ENCODE measurements at places on chromosomes 2 and 18. TPM values are rescaled to one million over a fixed set of nuclear protein-coding genes. Genes with fewer than 3 reads are reported as not detected.
A peak's percentile ranks its signal among the peaks of the same experiment; 100 is the strongest.

DNA sequence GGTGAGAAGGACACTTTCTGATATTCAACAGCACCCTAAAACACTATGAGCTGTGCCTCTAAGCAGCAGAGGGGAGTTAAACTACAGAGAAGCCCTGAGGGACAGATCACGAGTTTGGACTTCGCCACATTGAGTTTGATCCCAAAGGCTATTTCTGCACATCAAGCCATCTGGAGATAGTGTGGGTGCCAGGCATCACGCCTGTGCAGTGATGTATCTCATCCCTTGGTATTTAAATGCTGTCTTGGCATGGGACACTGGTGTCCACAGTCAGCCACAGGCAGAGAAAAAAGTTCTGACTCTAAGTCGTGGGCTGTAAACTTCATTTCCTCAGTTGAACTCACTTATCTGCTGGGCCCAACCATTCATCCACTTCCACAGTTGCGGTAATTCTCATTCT lies 742.3 kb upstream of the CELF4 start:
- no peaks in the 10 kb centered on the region for H3K36me3 ChIP-seq
- no peak overlapping the region for H3K4me3 ChIP-seq
- H3K27me3 ChIP-seq, result no peaks in the 10 kb centered on the region
- no peaks in the 10 kb centered on the region for H3K4me1 ChIP-seq
- DNase-seq, result no peak

GRCh38 chr18:26545335-26546123 lies 2.8 kb downstream of the KCTD1 start:
- H3K27me3 ChIP-seq, result peaks cover 1% of the 10 kb centered on the region
- H3K4me1 ChIP-seq, result peaks cover 66% of the 10 kb centered on the region
- DNase-seq, result no peak
- no peak overlapping the region for H3K4me3 ChIP-seq
- no peaks in the 10 kb centered on the region for H3K36me3 ChIP-seq

GRCh38 chr2:215624423-215624829 lies 188.6 kb upstream of the FN1 start:
- no peaks in the 10 kb centered on the region for H3K36me3 ChIP-seq
- H3K27ac ChIP-seq, result peak overlapping the region; percentile 52
- H3K27me3 ChIP-seq, result no peaks in the 10 kb centered on the region
- H3K4me3 ChIP-seq, result no peak overlapping the region

- H3K27ac ChIP-seq, result no peak overlapping the region
- H3K27me3 ChIP-seq, result no peaks in the 10 kb centered on the region
- no peaks in the 10 kb centered on the region for H3K4me1 ChIP-seq
These were observed 896.7 kb upstream of the ZEB2 start for GRCh38 chr2:145416640-145417039.

- no peak for DNase-seq
- H3K36me3 ChIP-seq, result no peaks in the 10 kb centered on the region
- H3K27me3 ChIP-seq, result no peaks in the 10 kb centered on the region
- peak overlapping the region; percentile 48 for H3K27ac ChIP-seq
- H3K4me1 ChIP-seq, result no peaks in the 10 kb centered on the region
- H3K4me3 ChIP-seq, result no peak overlapping the region
These were observed 107.6 kb downstream of the TRIB2 start for GRCh38 chr2:12824351-12824777.

GRCh38 chr2:7098816-7099215 lies 181.6 kb downstream of the RNF144A start:
- no peaks in the 10 kb centered on the region for H3K36me3 ChIP-seq
- no peaks in the 10 kb centered on the region for H3K4me1 ChIP-seq
- H3K27ac ChIP-seq, result no peak overlapping the region
- H3K27me3 ChIP-seq, result no peaks in the 10 kb centered on the region

- H3K4me1 ChIP-seq, result no peaks in the 10 kb centered on the region
- H3K36me3 ChIP-seq, result no peaks in the 10 kb centered on the region
- DNase-seq, result no peak
- H3K4me3 ChIP-seq, result no peak overlapping the region
- no peaks in the 10 kb centered on the region for H3K27me3 ChIP-seq
These were observed 30.5 kb upstream of the ITGA4 start for GRCh38 chr2:181426672-181427071.

GRCh38 chr18:48668466-48669179 lies 129.8 kb downstream of the CTIF start:
- no peaks in the 10 kb centered on the region for H3K36me3 ChIP-seq
- DNase-seq, result no peak
- no peak overlapping the region for H3K27ac ChIP-seq
- H3K4me1 ChIP-seq, result no peaks in the 10 kb centered on the region
- H3K27me3 ChIP-seq, result no peaks in the 10 kb centered on the region

DNA sequence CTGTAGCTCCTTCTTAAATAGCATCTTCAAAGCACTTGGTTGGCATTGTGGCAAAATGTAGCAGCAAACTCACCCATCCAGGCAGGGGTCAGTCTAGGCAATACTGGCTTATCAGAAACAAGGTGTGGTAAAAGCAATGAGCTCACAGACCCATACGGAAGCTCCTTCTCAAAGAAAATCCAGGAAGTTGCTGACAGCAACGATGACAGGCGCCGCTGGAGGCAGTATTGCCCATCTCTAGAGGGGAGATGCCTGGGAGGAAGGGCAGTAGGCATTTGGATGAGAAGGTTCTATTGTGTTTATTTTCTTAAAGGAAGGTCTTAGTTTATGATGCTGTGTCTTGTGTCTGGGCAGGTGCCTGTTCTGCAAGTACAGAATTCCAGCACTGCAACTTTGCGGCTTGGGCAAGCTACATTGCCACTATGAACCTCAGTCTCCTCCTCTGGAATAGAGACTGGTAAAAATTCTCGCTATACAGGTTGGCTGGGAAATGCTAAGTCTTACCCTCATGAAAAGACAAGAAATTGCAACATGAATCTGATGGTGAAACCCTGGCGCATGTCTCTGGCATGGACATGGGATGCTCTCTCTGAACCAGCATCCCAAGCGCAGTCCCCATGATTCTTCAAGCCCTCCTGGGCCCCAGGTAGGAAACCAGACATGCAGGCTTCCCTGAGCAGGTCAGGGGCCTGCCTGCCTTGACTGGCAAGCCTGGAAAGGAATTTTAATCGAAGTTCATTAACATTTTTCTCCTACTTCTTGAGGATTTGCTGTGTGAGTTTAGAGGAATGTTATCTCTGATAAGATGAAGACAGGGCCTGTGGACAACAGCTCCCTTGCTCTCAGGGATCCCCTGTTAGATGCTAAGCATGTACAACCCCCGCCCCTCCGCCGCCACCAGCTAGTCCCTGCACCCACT lies 156.0 kb downstream of the TFCP2L1 start:
- H3K27ac ChIP-seq, result no peak overlapping the region
- no peaks in the 10 kb centered on the region for H3K36me3 ChIP-seq
- H3K4me3 ChIP-seq, result no peak overlapping the region
- no peaks in the 10 kb centered on the region for H3K4me1 ChIP-seq

DNA sequence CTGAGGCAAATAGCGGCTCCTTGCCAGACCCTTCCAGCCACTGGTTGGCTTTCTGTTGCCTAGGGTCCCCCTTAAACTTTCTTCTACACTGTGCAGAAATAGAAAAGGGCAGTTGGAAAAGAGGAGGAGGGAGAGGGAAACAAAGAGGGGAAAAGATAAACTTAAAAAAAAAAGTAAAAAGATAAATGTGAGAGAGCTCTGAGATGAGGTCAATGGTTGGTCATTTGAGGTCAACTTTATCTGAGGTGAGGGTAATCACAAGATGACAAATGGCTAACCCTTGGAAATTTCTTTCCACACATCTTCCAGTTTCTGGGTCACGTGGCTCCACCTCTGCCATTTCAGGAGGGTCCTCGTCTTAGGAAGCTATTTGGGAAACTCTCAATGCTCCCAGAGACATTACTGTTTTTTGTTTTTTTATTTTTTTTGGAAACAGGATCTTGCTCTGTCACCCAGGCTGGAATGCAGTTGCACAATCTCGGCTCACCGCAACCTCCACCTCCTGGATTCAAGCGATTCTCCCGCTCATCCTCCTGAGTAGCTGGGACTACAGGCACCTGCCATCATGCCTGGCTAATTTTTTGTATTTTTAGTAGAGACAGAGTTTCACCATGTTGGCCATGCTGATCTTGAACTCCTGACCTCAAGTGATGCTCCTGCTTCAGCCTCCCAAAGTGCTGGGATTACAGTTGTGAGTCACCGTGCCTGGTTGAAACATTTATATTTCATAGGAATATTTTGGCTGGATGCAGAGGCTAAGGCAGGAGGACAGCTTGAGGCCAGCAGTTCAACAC lies 199.9 kb downstream of the TGIF1 start:
- H3K4me1 ChIP-seq, result no peaks in the 10 kb centered on the region
- no peaks in the 10 kb centered on the region for H3K36me3 ChIP-seq
- peak; percentile 65 for DNase-seq
- H3K27ac ChIP-seq, result peak overlapping the region; percentile 59

GRCh38 chr2:239181074-239181902 lies 219.5 kb downstream of the HDAC4 start:
- H3K4me1 ChIP-seq, result no peaks in the 10 kb centered on the region
- DNase-seq, result no peak
- H3K27me3 ChIP-seq, result no peaks in the 10 kb centered on the region
- H3K27ac ChIP-seq, result no peak overlapping the region
- H3K36me3 ChIP-seq, result no peaks in the 10 kb centered on the region

- no peak overlapping the region for H3K4me3 ChIP-seq
- DNase-seq, result no peak
- peaks cover 45% of the 10 kb centered on the region for H3K36me3 ChIP-seq
- H3K27ac ChIP-seq, result no peak overlapping the region
- no peaks in the 10 kb centered on the region for H3K27me3 ChIP-seq
These were observed 6.6 kb downstream of the HTRA2 start for GRCh38 chr2:74536166-74536950.

DNA sequence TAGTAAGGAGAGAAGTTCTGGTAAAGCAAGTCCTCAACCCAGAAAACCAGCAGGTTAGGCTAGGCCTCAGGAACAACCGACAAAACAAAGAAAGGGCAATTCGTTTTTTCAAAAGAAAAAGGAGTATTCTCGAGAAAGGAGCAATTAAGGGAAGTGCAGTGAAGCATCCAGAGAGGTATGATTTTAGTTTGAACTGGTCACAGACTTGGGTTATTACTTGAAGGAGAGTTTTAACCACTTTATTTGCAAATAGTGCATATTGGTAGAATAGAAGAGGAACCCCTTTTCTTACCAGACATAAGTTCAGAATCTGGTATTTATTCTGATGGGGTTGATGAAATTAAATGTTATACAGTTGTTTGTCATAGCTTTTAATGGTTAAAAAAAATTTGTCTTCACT lies 110.0 kb upstream of the GCFC2 start:
- no peak overlapping the region for H3K27ac ChIP-seq
- H3K27me3 ChIP-seq, result no peaks in the 10 kb centered on the region
- H3K4me1 ChIP-seq, result no peaks in the 10 kb centered on the region
- H3K36me3 ChIP-seq, result no peaks in the 10 kb centered on the region
- H3K4me3 ChIP-seq, result no peak overlapping the region

- DNase-seq, result no peak
- H3K27me3 ChIP-seq, result no peaks in the 10 kb centered on the region
- no peaks in the 10 kb centered on the region for H3K4me1 ChIP-seq
- H3K27ac ChIP-seq, result no peak overlapping the region
- H3K4me3 ChIP-seq, result no peak overlapping the region
These were observed 8.1 kb upstream of the RAB17 start for GRCh38 chr2:237598468-237599208.

DNA sequence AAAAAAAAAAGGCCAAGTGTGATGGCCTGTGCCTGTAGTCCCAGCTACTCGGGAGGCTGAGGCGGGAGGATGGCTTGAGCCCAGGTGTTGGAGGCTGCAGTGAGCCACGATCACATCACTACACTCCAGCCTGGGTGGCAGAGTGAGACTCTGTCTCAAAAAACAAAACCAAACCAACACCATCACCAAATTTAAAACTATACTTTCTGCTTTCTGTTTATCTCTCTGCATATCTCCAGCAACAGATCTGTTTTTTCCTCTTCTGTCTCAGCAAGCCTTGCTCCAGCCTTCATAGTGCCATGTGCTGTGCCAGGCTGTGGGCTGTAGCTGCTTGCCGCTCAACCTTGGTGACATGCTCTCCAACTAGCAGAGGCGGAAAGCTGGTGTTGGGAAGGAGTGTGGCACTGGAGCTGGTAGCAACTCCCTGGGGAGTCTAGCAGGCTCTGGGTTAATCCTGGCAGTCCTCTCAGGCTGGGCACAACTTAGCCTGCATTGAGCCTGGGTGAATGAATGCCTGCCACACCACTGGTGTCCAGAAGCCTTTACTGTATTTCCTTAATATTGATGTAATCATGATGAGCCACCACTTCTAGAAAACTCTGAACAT lies 204.1 kb downstream of the LDLRAD4 start:
- DNase-seq, result no peak
- no peaks in the 10 kb centered on the region for H3K36me3 ChIP-seq
- no peaks in the 10 kb centered on the region for H3K4me1 ChIP-seq

The ONECUT2 gene
- total RNA-seq, result not detected

The CDH20 gene
- total RNA-seq, result 0.39 TPM

The GALR1 gene
- total RNA-seq, result 0.87 TPM

All from tibial nerve (tissue), 4 donors.